Stimulated activated CD8-positive, alpha-beta memory T cell treated with anti-CD3 and anti-CD28 coated beads, Interleukin-4, amount 100 ng/mL, for 24 hours (primary cell): ENCODE measurements at places on chromosomes 12 and 14.

- no peak for DNase-seq
These were observed 3.5 kb upstream of the ANKRD52 start for GRCh38 chr12:56261503-56262232.

DNA sequence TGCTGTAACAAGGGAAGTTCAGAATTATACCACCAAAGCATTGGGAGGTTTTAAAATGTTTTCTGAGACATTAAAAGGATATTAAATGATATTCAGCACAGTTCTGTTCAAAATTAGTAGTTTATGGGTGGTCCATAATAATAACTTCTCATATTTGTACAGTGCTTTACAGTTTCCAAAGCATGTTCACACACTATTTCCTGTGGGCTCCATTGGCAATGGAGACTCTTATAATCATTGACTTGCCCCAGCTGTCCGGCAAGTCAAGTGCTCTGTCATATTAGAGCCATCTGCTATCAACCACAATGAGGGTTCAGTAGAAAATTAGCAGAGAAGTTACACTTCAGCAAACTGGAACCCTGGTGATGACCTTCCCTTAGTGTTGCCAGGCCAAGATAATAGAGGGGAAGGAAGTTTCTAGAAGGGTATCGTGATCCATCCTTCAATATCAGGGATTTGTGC is 526.6 kb upstream of the CCDC196 start:
- no peak for DNase-seq

DNA sequence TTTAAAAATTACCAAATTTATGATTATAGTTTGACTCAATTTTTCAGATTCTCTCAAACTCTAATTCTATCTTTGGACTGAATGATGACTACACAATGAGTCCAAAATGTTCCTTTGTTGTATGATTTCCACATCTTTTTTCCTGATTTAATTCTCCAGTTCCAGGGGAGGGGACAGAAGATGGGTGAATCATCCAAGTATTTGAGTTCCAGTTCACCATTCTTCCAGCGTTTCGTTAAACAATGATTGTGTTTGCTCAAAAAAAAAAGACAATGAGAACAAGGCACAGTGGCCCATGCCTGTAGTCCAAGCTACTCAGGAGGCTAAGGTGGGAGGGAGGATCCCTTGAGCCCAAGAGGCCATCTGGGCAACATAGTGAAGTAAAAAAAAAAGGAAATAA is 23.8 kb downstream of the BAZ1A start:
- DNase-seq: no peak

GRCh38 chr12:9367201-9367600 is 159.0 kb upstream of the PZP start:
- no peak for DNase-seq

DNA sequence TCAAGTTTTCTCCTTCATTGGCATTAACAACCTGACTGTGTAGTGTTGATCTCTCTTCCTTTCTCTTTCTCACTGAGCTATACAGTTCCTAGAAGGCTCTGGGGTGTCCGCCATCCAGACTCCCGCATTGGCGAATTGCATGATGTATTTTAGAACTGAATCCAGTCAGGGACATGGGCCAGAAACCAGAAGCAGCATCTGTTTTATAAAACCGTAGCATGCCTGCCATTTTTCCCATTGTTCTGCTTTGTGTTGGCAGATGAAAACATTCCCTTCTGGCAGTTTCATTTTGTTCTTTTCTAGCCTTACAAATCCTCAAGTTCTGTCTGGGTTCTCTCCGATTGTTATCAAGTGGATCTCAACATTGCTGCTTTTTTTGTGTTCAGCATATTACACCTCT is 268.3 kb upstream of the SEL1L start:
- no peak for DNase-seq

GRCh38 chr14:51386983-51387735 is 147.1 kb downstream of the TMX1 start:
- no peak for DNase-seq

DNA sequence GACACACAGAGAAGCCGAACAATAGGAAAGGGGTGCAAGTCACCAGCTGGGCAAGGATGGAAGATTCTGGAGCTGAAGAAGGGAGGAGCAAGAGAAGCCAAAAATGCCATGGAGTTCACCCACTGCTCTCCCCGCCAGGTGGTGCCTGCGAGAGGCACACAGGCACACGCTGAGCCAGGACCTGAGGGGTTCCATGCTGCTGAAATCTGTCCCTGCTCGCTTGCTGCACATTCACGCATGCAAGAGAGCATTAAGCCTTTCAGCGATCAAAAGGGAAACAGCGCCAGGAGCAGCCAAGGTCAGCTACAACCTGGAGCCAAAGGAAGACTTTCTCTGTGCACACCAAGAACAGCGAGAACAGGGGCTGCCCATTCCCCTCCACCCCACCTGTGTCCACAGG is 104.1 kb downstream of the ANO2 start:
- no peak for DNase-seq

GRCh38 chr12:50425589-50426258 is 25.0 kb downstream of the LARP4 start:
- no peak for DNase-seq

DNA sequence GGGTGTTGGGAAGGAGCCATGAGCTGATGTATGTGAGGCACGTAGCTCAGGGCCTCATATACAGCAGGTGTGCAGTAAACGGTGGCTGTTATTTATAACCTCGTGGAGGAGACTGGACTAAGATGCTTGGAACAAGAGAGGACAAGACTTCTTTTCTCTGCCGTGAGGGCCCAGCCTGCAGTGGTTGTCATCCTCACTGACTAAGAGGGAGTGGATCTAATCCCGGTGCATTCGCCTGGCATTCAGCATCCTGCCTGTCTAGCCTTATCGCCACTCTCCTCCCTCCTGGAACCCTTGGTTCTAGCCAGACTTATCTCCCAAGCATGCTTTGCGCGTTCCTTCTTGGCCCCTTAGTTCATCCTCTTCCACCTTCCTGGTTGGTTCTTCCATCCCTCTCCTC is 3.9 kb downstream of the TSPAN9 start:
- DNase-seq: no peak

GRCh38 chr12:26696048-26696612 is 136.9 kb downstream of the ITPR2 start:
- no peak for DNase-seq

GRCh38 chr12:131950182-131950913 is 606 bp downstream of the EP400 start:
- peak; percentile 17 for DNase-seq

- no peak for DNase-seq
These were observed 71.1 kb downstream of the RASSF3 start for GRCh38 chr12:64681200-64682052.

GRCh38 chr14:90970167-90970600 is 90.3 kb downstream of the RPS6KA5 start:
- no peak for DNase-seq

DNA sequence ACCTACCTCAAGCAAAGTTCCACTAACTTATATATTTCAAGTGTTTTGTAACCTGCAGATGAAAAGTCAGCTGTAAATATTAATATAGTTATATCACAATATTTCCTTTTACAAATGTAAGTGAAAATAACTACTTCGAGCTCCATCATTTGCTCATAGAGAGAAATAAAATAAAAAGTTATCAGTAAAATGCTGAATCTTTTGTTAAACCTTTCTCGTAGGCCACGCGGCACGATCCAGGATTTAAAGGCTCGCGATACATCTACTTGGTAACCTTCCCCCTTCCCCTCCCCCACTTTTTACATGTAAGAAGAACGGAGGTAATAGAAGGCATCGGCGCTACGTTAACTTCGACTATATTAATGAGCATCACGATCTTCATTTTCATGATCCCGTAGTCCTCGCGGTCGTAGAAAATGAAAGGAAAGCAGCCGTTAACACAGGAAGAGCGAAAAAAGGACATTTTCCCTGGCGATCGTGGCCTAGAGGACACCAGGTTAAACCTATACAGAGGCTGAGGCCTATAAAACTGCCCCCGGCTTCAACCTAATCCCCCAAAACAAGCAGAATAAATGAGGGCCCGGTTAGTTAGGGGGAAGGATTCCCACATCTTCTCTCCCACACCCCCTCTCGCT is 508 bp downstream of the HNRNPC start:
- no peak for DNase-seq

GRCh38 chr12:9694241-9694640 is 24.7 kb downstream of the CLEC2D start:
- no peak for DNase-seq

GRCh38 chr12:105724641-105725040 is 394.1 kb downstream of the C12orf75 start:
- no peak for DNase-seq

- no peak for DNase-seq
These were observed 8.6 kb downstream of the NACA start for GRCh38 chr12:56716458-56716857.

DNA sequence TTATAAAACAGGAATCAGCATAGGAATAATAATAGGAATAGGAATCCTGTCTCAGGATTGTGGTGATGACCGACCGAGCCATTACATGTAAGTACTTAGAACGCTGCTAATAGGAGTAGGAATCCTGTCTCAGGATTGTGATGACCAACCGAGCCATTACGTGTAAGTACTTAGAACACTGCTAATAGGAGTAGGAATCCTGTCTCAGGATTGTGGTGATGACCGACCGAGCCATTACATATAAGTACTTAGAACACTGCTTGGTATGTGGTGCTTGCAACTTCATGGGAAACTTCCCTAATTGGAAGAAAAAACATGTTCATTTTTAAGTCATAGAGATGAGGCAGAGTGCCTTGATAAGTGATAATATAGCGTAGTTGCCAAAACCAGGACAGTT is 30.0 kb downstream of the ELK3 start:
- no peak for DNase-seq

DNA sequence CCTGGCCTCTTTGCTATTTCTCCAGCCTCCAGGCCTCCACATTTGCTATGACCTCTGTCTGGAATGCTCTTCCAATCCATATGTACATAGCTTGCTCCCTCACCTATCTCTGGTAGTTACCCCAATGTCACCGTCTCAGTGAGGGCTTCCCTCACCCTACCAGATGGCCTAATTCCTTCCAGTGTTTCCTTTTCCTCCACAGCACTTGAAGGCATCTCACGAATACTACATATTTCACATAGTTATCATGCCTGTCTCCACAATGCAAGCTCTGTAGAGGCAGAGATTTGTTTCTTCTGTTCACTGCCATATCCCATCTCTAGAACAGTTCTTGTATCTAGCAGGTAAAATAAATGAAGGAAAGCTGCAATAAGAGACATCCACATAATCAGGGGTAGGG is 21.3 kb upstream of the HSP90B1 start:
- DNase-seq: no peak

GRCh38 chr14:95322651-95323050 is 2.9 kb upstream of the CLMN start:
- DNase-seq: no peak

DNA sequence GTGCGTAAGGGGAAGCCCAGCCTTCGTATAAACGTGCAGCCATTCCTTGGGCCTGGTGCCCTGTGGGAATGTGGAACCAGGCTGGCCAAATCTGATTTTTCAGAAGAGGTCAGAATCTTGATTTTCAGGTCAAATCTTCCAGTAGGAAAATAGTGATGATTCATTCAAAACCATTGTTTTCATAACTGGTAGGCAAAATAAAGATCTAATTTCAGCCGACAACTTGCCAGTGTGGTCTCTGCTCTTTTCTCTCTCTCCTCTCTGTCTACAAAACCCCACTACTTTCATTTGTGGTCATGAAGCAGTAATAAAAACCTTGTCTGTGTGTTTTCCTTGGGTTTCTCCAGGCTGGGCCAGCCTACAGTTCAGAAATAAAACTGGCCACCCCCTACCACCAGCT is 135.1 kb downstream of the RBM19 start:
- no peak for DNase-seq

DNA sequence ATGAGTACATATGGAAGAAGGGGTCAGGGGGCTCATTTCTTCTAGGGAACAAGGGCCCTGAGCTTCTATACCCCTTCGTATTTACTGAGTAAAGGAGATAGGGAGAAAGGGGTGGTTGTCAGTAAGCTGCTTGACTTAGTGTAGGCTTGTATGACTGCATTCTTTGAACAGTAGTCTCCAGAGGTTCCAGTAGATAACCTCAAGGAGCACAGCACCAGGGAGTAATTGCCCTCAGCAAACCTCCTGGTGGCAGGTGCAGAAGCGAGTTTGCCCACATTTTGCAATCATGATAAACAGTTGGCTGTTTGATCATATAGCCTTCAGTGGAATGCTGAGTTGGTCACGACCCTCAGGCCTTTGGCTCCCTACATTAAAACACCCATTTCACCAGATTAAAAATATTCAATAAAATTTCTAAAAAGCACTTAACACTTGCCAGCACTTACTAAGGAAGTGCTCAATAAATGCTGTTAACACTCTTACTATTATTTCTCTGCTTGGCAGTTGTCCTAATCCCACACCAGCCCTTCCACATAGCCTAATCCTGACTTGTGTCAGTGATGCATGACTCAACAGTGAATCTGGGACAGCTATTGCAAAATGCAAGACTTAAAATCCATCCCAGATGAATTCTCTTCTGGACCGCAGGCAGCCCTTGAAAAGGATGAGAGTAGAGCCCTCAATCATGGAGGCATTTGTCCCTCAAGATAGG is 3.7 kb upstream of the DHRS4L2 start:
- no peak for DNase-seq

- no peak for DNase-seq
These were observed 890 bp upstream of the BCL7A start for GRCh38 chr12:122020795-122021192.

- DNase-seq: no peak
These were observed 67.8 kb downstream of the VWF start for GRCh38 chr12:6056406-6057240.

DNA sequence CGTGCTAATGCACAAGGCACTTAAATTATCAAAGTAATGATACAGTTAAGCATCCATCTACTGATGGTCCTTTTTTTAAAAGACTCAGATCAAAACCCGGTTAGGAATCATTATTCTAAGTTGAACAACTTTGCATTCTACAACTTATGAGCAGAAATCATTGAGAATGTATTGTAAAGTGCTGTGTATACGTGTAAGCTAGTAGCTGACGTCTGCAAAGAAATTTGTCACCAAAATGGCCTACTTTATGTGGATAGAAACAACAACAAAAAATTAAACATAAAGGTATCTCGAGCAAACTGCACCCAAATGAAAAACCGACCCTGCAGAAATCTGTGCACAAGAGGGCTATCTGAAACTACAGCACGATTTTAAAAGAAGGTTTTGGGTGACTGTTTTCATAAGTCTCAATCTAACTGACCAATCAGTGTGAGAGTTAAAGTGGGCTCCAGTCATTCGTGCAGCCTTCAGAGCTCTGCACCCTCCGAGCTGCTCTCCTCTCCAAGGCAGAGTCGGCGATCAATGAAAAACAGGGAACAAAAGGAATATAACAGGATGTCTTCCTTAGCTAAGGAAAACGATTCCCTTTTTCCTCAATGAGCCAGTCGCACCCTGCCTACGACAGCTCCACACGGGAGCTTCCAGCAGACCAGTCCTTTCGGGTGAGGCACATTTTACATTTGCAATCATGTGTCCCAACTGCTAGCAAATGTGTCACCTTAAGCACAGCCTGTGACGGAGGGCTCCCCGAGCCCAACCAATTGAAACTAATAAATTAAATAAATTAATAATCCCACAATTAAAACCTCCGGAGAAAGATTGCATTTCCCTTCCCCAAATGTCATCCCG is 200.7 kb upstream of the FOXN3 start:
- DNase-seq: no peak

- DNase-seq: no peak
These were observed 1.9 kb downstream of the GAPDH start for GRCh38 chr12:6535960-6536847.
